HT-29 (cell line): ENCODE measurements at places on chromosomes 4 and X.
A peak's percentile ranks its signal among the peaks of the same experiment; 100 is the strongest.

DNA sequence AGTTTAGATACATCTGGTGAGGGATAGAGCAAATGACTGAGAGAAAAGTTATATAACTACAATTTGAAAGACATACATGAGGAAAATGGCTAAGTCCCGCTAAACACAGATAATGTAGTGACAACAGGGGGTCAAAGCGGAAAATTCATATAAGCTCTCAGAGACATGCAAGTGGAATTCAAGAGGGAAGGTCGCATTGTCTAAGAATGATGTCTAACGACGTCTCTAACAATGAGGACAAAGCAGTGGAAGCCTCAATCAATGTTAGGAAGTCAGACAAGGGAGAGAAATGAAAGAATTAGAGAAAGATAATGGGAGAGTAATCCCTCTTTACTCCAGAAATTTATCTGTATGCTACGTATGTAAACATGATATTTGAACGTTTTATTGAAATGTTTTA, 113.4 kb downstream of the ANTXR2 start:
- no peak for DNase-seq

- no peak for DNase-seq
Measured at GRCh38 chr4:33422656-33423055, 2702.5 kb downstream of the PCDH7 start.

- DNase-seq, result no peak
Measured at GRCh38 chrX:31543634-31544033, 471.8 kb upstream of the FTHL17 start.

- DNase-seq, result no peak
Measured at GRCh38 chr4:134867027-134867426, 665.4 kb upstream of the PABPC4L start.

DNA sequence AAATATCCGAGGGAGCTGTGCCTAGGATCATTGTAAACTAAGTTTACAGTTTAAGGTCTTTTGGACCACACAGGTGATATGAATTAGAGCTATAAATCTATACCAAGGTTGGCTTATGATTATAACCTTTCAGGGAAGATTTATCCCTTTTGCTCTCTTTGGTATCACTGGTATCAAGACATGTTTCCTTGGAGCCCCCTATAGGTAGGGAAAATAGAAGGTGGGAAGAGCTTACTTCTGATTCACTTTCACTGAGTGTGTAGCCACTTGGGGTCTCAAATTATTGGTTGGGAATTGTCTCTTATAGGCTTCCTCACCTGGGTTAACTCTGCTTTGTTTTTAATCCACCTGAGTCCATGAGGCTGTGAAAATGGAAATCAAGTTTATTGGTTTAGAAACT, 262.1 kb upstream of the NR3C2 start:
- DNase-seq, result peak; percentile 18

GRCh38 chr4:146814750-146815149, 130.9 kb downstream of the TTC29 start:
- no peak for DNase-seq

DNA sequence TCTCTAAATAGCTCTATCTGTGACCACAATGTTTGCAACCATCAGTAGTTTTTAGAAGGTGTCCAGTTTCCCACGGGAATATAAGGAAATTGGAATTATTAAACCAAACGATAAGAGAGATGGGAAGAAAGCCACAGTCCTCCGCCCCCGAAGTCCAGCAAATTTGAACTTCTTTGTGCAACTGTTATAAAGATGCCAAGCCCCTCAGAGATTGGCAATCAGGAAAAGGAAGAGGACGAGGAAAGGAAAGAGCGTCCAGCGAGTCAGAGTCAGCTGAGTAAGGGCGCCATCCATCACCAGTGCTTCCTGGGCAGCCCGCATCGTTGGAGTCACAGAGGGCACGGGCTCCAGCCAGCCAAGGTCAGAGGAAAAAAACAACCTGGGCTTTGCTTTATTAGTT, 35.7 kb downstream of the LDB2 start:
- DNase-seq, result no peak

DNA sequence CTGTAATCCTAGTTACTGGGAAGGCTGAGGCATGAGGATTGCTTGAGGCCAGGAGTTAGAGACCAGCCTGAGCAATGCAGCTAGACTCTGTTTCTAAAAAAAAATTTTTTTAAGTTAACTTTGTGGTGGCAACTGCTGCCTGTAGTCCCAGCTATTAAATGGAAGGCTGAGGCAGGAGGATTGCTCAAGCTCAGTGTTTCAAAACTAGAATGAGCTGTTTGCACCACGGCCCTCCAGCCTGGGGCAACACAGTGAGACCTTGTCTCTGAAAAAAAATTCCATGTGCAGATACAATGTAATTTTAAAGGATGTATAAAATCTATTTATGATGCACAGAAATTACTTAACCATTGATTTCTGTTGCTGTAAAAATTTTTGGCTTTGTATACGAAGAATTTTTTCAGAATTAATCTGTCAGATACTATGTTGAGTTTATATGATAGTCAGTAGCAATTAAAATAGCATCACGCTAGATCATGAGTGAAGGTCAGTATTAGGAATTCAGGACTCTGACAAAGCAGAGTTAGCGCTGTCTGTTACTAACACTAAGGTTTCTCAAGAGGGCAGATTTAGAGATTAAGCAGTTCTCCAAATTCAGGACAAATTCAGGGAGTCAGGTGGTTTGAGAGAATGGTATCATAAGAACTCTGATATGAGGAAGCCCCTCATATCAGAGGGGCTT, 8.3 kb upstream of the AGA start:
- no peak for DNase-seq

GRCh38 chr4:41678086-41678816, 70.3 kb downstream of the PHOX2B start:
- DNase-seq, result no peak

DNA sequence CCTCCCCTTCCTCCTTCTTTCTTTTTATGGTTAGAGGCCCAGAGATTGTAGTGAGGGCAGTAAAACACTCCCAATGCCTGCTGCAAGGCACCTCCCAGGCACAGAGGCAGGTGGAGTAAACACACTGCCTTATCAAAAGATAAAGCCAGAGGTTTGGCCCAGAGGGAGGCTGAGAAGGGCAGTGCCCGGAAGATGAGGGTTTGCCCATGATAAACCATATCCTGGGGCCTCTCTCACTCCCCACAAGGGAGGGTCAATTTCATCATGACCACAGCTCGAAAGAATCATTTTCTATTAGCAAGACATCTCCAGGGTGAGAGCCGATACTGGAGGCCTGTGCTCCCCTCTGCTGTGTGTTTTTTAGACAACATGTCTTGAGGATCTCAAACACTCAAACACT, 98.5 kb upstream of the FAM9C start:
- no peak for DNase-seq

- no peak for DNase-seq
Measured at GRCh38 chr4:94277534-94277933, 65.1 kb downstream of the HPGDS start.

DNA sequence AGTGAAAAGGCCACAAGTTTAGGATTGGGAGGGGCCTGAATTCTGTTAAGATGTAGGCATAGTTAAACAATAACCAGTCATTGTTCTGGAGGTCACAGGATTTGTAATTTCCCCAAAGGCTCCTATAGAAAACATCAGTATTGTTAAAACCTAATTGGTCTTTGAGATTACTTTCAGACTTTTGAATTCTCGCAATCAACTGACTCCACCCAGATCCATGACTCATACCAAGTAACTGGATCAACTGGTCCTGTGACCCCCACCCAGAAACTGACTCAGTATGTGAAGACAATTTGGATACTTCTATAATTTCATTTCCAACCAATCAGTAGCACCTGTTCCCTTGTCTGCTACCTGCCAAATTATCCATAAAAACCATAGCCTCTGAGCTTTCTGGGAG, 28.4 kb downstream of the MAGEB16 start:
- DNase-seq, result peak; percentile 54

- no peak for DNase-seq
Measured at GRCh38 chr4:38308728-38309311, 348.6 kb downstream of the PTTG2 start.

DNA sequence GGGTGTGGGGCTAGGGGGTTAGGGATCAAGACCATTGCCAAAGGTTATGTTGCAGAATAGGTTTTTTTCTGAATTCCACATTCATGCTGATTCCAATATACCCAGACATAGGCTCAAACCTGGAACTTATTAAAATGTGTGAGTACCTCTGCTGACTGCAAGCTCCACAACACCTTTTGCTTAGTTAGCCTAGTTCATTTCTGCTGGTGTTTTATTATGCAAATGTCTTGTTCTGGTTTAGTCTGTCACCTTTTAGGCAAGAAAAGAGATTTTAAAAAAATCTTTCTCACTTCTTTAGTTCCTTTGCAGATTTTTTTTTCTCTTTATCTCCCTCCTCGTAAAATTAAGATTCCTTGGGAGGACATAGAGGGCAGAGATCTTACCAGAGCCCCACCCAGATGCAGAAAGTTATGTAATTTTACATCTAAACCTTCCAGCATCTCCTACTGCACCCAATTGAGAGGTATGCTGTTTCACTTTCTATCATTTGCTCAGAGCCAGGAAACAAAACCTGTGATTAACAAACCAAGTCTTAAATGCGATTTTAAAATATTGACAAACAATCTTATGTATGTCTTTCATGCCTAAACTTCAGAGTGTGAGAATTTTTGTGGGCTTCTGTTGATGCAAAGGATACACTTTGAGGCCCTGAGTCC, 190.7 kb upstream of the CLNK start:
- no peak for DNase-seq
